ENCODE measurements at places on chromosomes 3 and 15. TPM values are rescaled to one million over a fixed set of nuclear protein-coding genes. Genes with fewer than 3 reads are reported as not detected.

GRCh38 chr3:103690536-103690935 lies 1255.7 kb downstream of the ZPLD1 start:
- no peak overlapping the region for H3K4me3 ChIP-seq
- DNase-seq = no peak
- H3K27me3 ChIP-seq = no peaks in the 10 kb centered on the region
- H3K36me3 ChIP-seq = peaks cover 27% of the 10 kb centered on the region
- peaks cover 5% of the 10 kb centered on the region for H3K4me1 ChIP-seq

DNA sequence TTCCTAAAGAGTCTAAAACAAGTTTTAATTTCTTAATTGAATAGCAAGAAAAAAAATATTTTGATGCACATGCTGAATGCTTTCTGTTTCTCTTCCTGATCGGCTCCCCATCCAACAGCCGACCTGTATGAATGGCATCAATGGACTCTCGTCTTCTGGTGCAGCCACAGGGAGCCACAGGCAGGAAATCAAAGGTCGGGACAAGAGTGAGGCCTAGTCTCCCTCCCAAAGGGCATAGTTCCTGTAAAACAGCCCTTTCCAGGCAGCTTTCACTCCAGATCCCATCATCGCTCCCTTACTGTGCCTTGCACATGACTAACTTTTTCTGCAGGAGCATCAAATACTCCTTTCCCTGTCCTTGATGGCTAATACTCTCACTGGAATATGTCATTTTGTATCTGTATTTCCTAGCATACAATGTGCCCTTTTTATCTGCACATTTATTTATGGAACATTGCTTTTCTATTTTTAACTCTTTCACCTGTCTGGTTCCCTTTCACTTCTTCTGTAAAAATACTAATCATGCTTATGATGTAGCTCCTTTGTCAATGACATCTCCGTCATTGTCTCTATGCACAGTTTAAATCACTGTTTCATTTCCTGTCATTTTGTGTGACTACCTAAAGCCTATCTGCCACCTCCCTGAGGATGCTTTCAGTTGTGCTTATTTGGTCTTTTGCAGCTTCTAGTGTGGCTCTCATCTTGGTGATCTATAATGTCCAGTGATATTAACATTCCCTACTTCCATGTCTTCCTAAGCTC lies 326.2 kb downstream of the CTNNB1 start:
- no peak for DNase-seq
- no peaks in the 10 kb centered on the region for H3K36me3 ChIP-seq
- H3K27me3 ChIP-seq = no peaks in the 10 kb centered on the region
- H3K4me3 ChIP-seq = no peak overlapping the region
- H3K27ac ChIP-seq = no peak overlapping the region
- H3K4me1 ChIP-seq = 0 out of 2 replicates have a peak, but pooled peaks cover 8% of the 10 kb centered on the region

FANCD2 gene
- 69.6 TPM for total RNA-seq

- peaks cover 77% of the 10 kb centered on the region for H3K27me3 ChIP-seq
- H3K4me1 ChIP-seq = peaks cover 25% of the 10 kb centered on the region
- H3K27ac ChIP-seq = no peak overlapping the region
- DNase-seq = peak; percentile 94
- no peaks in the 10 kb centered on the region for H3K36me3 ChIP-seq
Measured at GRCh38 chr3:46892285-46893145, 15.0 kb downstream of the PTH1R start.

GRCh38 chr15:48855501-48856440 lies 22.2 kb upstream of the EID1 start:
- peaks cover 29% of the 10 kb centered on the region for H3K4me1 ChIP-seq
- H3K4me3 ChIP-seq = no peak overlapping the region
- H3K27ac ChIP-seq = peak overlapping the region; percentile 73

TUSC7 gene
- total RNA-seq = not detected

PAQR9 gene
- total RNA-seq = 2.4 TPM
